ENCODE measurements at places on chromosomes 13 and 19.

DNA sequence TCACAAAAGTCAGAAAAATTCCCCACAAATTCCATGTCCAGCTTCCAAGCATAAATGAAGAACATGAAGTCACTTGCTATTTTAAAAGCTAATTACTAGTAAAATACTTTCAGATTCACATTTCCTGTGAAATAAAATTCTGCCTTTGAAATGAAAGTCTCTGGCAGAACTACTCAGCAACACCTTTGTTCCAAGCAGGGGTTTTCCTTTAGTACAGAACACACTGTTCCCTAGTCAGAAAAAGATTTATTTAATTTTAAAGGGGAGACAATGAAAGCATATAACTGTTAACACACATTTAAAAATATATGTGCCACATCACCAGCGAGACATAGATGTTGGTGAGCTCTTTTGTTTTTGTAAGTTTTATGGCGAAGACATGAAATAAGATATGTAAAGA, 26.4 kb upstream of the RAP2A start:
- no peak for DNase-seq

DNA sequence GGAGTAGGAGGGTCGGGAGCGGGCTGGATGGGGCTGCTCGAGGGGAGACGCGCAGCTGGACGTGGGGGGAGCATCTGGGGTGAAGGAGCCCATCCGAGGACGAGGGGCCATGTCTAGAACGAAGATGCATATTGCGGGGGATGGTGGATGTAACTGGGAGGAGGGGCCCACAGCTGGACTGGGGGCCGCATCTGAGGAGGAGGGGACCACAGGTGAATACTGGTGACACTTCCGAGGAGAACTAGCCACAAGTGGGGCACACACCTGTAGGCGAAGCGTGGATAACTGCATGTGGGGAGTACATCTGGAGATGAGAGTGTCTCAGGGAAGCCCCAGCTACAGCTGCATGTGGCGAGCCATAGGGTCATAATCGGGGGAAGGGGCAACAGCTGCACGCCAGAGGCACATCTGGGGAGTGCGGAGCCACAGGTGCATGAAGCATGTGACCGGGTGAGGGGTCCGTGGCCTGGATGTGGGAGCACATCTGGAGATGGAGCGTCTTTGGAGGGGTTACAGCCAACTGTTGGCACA, 402 bp downstream of the ZSWIM9 start:
- no peak for DNase-seq

DNA sequence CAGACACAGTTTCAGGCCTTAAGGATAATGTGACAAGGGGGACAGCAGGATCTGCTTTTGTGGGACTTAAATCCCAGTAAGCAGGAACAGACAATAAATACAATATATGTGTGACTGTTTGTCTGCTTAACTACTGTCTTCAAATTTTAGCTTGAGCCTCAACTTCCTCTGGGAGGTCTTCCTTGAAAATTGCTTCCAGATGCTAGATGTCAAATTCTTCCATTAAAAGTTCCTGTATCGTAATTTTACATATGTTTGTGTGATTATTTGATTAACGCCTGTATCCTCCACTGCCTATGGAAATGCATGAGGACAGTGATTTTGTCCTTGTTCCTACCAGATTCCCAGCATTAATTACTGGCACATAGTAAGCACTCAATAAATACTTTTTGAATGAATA, 385.5 kb downstream of the NDFIP2 start:
- no peak for DNase-seq

- DNase-seq, result no peak
These were observed 7.5 kb upstream of the GJA3 start for GRCh38 chr13:20168396-20168795.

DNA sequence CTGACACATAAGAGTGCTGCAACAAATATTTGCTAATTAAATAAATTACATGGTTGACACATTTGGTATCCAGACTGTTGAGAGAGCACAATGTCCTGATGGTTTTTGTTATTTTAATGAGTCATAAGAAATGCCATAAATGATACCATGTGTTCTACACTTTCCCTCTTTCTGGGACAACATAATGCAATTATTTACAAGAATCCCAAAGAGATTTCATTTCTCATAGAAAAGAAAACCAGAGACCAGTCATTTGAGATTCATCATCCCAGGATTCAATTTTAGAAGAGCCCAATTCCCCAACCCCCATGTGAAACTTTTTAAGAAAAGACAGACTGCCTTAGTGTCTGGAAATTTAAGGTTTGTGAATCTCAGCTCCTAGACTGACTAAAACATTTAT, 399.6 kb downstream of the DCT start:
- DNase-seq, result no peak

GRCh38 chr13:24618011-24618955, 61.9 kb upstream of the ATP12A start:
- DNase-seq, result no peak

GRCh38 chr19:38795549-38795948, 6.5 kb downstream of the LGALS7B start:
- no peak for DNase-seq

- DNase-seq, result no peak
These were observed 666.7 kb upstream of the MIR17HG start for GRCh38 chr13:90680826-90681225.

DNA sequence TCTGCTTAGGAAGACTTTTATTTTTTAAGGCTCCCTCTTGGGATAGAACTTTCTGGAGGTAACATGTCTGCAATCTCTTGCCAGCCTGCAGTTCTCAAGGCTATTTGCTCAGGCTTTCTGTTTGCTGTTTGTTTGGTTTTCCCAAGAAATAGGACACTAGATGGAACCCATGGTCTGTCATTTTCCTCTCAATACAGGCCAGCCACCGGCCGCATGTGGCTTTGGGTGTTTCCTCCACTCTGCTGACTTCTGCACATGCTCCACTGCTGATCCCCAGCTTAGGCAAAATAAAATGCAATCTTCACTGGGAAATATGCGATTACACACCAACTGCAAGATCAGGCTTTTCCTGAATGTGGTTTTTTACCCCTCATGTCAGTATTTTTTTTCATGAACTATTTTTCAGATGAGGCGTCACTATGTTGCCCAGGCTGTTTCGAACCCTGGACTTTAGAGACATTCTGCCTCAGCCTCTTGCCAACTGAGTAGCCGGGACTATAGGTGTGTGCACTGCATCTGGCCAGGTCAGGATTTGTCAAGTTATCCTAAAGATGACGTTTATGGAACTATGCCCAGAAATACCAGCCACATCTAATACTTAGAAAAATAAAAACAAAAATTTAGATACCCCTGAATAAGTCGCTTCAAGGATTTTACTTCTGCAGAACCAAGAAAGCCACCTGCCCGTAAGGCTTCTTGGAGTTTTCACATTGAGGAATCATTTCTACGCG, 94.3 kb upstream of the PABPC3 start:
- no peak for DNase-seq

DNA sequence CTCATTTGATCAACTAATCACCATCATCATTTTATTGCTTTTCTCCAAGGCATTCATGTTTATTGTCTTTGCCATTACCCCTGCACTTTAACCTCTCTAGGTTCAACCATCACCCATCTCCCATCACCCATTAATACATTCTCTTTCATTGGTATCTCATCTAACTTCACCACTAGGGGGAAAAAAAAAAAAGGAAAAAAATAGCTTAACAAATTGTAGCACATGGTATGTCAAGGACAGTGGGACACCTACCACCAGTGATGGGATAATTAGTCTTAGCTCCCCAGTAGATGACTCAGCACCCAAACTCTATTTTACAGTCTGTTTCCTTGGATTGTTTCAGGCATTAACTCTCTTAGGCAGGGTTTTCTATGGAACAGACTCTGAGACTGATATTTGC, 1770.2 kb upstream of the MIR17HG start:
- no peak for DNase-seq

Data from NCI-H1436 (cell line).